SW 1271 (cell line): ENCODE measurements at places on chromosomes 7 and 10.

DNA sequence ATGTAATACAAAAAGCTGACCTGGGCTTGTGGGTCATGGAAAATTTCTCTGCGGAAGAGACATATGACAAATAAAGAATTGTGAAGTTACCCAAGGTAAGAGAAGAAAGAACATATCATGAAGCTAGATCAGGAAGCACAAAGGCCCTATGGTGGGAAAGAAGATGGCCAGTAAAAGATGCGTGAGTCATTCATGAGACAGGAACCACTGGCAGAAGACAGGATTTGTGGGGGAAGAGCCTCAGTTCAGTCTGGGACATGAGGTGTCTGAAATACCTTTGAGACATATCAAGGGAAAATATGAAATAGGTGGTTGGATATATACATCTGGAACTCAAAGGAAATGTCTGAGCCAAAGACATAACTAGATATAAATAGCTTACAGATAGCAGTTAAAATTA lies 27.7 kb upstream of the AMPH start:
- no peak for DNase-seq

DNA sequence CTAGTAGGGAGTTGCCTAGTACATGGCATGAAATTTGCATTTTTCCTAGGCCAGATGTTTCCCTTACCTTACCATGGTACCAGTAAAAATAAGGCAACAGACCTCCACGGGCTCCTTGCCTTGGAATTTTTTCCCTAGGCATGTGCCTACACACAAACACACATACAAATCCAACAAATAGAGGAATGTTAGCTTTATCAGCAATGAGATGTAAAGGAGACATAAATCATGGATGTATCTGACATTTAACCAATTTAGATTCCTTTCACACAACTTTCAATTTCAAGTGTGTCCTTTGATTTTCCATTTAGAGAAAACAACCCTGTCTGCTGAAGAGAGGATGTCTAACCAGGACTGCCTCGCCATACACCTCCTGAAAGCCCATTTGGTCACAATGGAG lies 209.7 kb upstream of the SP4 start:
- DNase-seq = no peak

DNA sequence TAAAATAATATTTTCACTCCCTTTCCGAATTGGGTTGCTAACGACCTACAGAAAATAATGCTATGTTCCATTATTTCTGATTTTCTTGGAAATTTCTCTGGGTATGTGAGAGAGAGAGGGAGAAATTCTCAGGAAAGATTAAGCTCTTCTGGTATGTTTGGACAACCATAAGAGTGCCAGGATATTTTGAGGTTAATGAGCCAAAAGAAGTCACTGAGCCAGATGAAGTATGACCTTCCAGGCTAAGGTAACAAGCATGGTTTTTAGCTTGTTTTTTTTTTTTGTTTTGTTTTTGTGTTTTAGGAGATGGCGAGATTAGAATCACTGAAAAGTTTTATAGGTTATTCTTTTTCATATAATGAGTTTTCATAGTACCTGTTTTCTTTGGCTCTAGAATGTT lies 171.0 kb upstream of the FOXP2 start:
- no peak for DNase-seq

- DNase-seq = no peak
Measured at GRCh38 chr7:101563943-101564777, 64.9 kb downstream of the MYL10 start.
